GM19239 (cell line): ENCODE measurements at places on chromosomes 13 and 19.

GRCh38 chr19:51009061-51009891 lies 7.9 kb upstream of the KLK8 start:
- no peak for DNase-seq

GRCh38 chr13:27347211-27347772 lies 76.7 kb downstream of the RASL11A start:
- DNase-seq = no peak

DNA sequence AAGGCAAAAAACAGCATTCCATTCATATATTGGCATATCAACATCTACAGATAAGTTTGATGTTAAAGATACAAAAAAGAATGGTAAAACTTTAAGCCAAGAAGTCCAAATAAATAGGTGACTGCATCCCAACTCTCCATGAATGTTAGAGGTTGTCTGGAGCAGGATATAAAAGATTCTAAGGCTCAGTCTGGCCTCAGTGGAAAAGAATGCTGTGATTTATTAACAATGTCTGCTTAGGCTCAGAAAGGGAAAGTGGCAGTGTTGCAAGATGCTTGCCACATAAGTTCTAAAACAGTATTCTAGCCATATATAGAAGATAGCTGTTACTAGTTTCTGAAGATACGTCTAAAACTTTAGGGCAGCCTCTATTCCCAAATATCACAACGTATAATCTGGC lies 179.8 kb upstream of the NBEA start:
- no peak for DNase-seq

DNA sequence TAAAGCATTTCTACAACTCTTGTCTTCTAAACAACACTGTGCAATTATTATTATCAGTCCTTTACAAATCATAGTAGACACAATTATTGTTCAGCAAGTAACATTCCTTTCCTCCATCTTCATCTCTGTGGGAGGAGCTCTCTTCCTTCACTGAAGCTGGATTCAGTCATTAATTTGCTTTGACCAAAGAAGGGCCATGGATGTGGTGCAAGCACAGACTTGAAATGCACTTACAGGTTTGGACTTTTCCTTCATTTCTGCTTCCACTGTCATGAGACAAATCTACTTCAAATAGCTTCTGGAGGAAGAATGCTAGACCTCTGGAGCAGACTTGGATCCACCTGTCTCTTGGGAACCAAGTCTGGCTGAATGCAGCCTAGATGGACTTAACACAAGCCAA lies 336.6 kb upstream of the SLITRK6 start:
- no peak for DNase-seq

GRCh38 chr13:42498521-42498920 lies 75.4 kb upstream of the TNFSF11 start:
- DNase-seq = no peak

DNA sequence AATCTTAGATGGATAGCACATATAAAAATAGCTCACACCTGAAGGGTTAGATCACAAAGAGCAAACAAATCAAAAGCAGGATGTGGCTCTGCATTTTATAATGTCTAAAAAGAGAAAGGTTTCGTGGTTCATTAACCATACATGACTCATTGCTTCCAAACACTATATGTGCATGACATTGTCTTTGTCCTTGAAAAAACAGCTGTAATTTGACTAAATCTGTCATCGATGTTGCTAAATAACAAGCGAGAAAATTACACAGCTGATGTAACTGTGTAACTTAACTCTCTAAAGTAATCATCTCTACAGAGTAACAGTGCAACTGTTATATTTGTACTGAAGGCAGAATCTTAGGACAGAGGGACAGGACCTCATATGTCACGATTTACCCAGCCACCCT lies 383.1 kb upstream of the GPC6 start:
- no peak for DNase-seq

DNA sequence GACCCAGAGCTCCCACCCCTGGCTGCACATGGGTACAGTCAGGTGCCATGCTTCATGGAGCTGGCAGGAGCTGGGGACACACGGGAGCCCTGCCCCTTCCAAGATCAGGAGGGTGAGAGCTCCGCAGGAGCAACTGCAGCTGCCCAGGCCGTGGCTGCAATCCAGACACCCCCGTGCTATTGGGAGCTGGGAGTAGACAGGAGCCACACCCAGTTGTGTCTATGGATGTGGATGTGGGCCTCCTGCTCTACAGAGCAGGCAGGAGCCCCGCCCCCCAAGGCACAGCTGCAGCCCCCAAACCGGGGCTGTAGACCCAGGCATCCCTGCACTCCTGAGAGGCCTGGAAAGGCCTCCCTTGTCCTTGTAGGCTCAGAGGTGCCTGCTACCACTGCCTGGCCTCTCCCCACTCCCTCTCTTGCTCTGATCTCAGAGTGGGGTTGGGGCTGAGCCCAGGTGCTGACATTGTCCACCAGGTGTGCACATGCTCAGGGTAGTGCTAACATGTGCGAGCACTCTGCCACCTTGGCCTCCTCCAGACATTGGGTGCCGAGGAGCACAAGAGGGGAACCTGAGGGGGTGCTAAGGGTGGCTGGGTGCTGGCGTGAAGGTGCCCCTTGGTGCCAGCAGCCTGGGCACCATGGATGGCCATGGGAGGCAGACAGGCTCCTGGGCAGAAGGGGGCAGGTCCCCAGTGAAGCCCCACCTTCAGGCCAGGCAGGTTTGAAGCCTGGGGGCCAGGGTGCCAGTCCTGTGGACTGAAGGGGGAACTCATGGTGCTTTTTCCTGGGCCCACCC lies 8.0 kb upstream of the BAX start:
- DNase-seq = no peak

- DNase-seq = peak; percentile 62
Measured at GRCh38 chr19:1513499-1514294, 878 bp upstream of the ADAMTSL5 start.

- no peak for DNase-seq
Measured at GRCh38 chr13:70023516-70023915, 84.1 kb upstream of the ATXN8OS start.

GRCh38 chr13:48874165-48874564 lies 101.5 kb upstream of the FNDC3A start:
- no peak for DNase-seq

GRCh38 chr19:35270381-35270811 lies 1.6 kb downstream of the USF2 start:
- DNase-seq = no peak
